ENCODE measurements at places on chromosomes 2 and 18. TPM values are rescaled to one million over a fixed set of nuclear protein-coding genes. Genes with fewer than 3 reads are reported as not detected.

RAPGEF4 gene
- 0.92 TPM for total RNA-seq

- no peak overlapping the region for H3K27ac ChIP-seq
- no peaks in the 10 kb centered on the region for H3K27me3 ChIP-seq
- DNase-seq = no peak
- no peaks in the 10 kb centered on the region for H3K4me1 ChIP-seq
- H3K36me3 ChIP-seq = no peaks in the 10 kb centered on the region
Observed at GRCh38 chr2:45568935-45569334, 42.1 kb downstream of the SRBD1 start.

- DNase-seq = no peak
- H3K27me3 ChIP-seq = peaks cover 8% of the 10 kb centered on the region
- no peaks in the 10 kb centered on the region for H3K4me1 ChIP-seq
Observed at GRCh38 chr18:12421732-12422131, 14.0 kb downstream of the PRELID3A start.

DNA sequence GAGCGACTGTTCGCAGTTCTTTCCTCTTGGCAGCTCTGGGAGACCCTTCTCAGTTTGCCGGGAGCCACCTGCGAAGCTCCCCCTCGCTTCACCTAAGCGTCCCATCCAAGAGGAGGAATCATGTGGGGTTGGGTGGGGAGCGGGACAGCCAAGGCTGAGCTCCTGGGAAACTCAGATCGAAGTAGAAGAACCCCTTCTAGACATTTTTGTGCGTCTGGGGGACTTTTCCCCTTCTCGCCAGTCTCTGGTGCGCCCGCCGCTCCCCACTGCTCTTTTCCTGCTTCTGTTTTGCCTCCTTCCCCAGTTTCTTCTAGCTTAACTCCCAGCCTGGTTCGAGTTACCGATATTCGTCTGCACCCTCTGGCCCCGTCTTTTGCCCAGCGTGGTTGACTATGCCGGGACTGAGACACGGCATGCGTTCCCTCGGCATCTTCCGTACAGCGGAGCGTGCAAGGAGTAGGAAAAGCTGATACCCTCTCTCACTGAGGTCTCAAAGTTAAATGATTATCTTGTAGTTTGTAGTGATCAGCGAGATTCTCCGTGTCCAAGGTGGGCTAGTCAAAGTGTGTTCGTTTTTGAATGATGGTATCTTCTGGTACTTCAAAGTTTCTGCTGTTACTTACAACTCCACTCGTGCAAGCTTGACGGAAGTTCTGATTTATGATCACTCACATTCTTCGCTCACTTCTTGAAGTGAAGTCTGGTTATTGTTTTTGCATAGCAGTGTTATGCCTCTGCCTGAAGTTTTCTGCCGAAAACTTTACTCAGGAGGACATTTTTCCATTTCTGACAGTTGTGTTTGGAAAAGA, 664 bp downstream of the CAMKMT start:
- H3K27me3 ChIP-seq = no peaks in the 10 kb centered on the region
- peaks cover 21% of the 10 kb centered on the region for H3K4me1 ChIP-seq
- H3K4me3 ChIP-seq = peak overlapping the region; percentile 83

DNA sequence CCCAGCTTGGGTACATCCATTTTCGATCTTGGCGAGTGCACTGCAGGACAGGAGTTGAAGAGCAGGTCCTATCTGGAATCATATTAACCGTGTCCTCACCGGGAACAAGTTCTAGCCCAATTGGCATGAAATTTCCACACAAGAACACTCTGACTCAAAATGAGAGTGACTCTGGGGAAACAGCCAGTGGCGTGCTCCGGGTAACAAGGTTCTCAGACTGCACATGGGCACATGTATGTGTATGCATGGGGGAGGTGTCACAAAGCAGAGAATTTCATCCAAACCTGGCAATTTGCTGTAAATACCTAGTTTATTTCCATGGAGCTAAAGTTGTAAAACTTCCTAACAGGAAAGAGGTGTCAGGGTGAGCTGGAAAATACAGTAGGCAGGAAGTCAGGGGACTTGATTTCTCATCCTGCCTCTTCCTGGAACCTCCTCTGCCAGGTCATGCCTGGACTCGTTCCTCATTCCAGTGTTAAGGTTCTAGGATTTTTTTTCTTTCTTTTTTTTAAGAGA, 1.7 kb downstream of the TUBB6 start:
- H3K4me1 ChIP-seq = no peaks in the 10 kb centered on the region
- H3K36me3 ChIP-seq = no peaks in the 10 kb centered on the region
- H3K4me3 ChIP-seq = peak overlapping the region; percentile 73
- no peak overlapping the region for H3K27ac ChIP-seq
- H3K27me3 ChIP-seq = peaks cover 41% of the 10 kb centered on the region

DNA sequence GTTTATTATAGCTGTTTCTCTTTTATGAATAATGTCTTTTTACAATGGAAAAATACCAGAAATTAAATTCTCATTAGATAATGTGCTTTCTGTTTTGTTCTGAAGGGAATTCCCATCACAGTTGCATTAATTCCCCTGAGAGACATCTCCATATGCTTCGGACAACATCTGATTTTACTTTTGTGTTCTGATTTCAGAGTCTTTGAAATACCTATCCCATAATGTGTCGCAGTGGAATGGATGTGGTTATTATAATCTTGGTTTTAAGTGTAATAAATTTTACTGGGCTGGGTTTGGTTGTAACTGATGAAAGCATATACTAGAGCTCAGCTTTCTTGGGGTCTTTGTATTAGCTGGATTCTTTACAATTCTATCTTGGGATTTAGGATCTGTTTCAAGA, 12.5 kb downstream of the SPTBN1 start:
- no peak for DNase-seq
- peaks cover 61% of the 10 kb centered on the region for H3K4me1 ChIP-seq
- no peaks in the 10 kb centered on the region for H3K27me3 ChIP-seq
- H3K4me3 ChIP-seq = no peak overlapping the region
- H3K27ac ChIP-seq = peak overlapping the region; percentile 74

DNA sequence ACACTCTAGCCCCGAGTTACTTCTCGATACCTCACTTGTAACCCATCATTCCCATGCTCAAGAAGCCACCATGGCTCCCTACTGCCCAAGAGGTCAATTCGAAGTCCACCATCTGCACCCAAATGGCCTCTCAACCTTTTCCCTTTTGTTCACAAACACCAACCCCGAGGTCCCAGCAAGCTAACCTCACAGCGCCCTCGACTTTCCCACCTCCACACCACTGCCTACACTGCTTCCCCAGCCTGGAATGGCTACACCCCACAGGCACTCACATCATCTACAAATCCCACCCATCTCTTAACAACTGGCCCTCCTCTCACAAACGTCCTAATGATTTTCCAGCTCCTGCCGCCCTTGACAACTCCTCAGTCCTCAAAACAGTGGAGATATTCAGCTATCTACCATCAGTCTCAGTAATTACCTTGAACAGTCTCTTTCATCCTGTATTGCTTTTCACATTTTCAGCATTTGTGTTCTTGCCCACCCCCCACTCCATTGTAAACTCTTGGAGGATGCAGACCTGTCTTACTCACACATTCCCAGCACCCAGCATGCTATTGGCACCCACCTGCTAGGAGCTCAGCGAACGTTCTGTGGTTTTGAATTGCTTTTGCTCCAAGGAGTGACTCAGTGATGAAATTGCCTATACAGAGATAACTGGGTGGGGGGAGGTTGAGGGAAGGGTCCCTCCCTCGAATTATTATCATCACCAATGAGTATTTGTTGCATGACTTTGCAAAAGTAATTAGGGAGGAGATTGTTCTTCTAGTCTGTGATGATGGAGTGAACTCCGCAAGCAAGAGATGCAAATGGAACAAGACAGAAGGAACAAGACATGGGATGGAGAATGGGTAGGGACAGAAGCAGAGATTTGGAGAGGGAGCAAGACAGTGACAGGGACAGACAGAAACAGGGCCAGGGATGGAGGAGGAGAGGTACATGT, 106.8 kb downstream of the CYP26B1 start:
- H3K27me3 ChIP-seq = peaks cover 3% of the 10 kb centered on the region
- no peak for DNase-seq
- no peak overlapping the region for H3K4me3 ChIP-seq
- no peaks in the 10 kb centered on the region for H3K36me3 ChIP-seq

DNA sequence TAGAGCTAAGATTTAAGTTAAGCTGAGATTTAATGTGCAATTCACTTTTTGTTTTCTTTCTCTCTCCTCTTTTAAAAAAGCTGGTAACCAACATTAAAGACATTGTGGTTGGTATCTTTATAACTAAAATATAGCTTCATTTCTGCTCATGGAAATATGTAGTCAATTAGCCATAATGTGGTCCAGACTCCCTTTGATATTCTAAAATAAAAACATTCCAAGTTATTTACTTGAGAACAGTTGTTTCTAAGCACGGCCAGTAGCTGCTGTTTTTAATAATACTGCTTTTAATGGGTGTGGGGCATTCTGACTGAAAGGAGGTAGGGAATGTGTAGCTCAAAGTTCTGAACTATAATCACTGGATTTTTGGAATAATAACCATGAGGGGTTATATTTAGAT, 183.3 kb upstream of the FBXO11 start:
- no peaks in the 10 kb centered on the region for H3K36me3 ChIP-seq
- DNase-seq = no peak
- H3K27me3 ChIP-seq = no peaks in the 10 kb centered on the region
- no peak overlapping the region for H3K27ac ChIP-seq

DNA sequence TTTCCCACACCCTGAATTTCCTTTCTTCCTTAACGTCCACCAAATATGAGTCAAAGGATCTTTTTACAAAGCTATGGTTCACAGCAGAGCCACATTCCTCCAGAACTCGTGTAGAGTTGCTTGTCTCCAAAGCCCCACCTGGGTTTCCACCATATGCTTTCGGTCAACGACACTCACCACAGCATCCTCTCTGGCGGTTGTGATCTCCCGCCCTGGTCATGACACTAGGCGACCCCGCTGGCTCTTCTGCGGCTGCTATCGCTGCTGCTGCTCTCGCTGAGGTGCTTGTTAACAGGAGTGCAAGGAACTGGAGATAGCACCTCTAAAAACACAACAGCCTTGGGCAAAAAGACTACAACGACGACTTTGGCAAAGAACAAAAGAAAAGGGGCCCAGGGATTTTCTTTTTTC, 340 bp downstream of the SLC40A1 start:
- H3K4me1 ChIP-seq = peaks cover 42% of the 10 kb centered on the region
- DNase-seq = peak; percentile 21
- H3K27ac ChIP-seq = peak overlapping the region; percentile 96
- no peaks in the 10 kb centered on the region for H3K36me3 ChIP-seq
